Thymus (tissue), 14 donors: ENCODE measurements at places on chromosomes 11 and 22. TPM values are rescaled to one million over a fixed set of nuclear protein-coding genes. Genes with fewer than 3 reads are reported as not detected.

- H3K4me1 ChIP-seq = peaks cover 10% of the 10 kb centered on the region
- H3K4me3 ChIP-seq = peak within 1 kb of the TSS; percentile 59
- DNase-seq = no peak
- peaks cover 20% of the 10 kb centered on the region for H3K36me3 ChIP-seq
- H3K27me3 ChIP-seq = peaks cover 61% of the 10 kb centered on the region
- peak within 1 kb of the TSS; percentile 72 for H3K27ac ChIP-seq
These were observed at the start of gene MDK for GRCh38 chr11:46381048-46381818. TSS of gene MDK (plus strand) at chr11:46381669. CDS start at chr11:46382058, 389 bp downstream.

- peaks cover 23% of the 10 kb centered on the region for H3K4me1 ChIP-seq
- H3K27ac ChIP-seq = no peak overlapping the region
- H3K36me3 ChIP-seq = no peaks in the 10 kb centered on the region
- no peaks in the 10 kb centered on the region for H3K27me3 ChIP-seq
- no peak for DNase-seq
- no peak overlapping the region for H3K4me3 ChIP-seq
These were observed 47.0 kb upstream of the ETS1 start for GRCh38 chr11:128634395-128634794.

DNA sequence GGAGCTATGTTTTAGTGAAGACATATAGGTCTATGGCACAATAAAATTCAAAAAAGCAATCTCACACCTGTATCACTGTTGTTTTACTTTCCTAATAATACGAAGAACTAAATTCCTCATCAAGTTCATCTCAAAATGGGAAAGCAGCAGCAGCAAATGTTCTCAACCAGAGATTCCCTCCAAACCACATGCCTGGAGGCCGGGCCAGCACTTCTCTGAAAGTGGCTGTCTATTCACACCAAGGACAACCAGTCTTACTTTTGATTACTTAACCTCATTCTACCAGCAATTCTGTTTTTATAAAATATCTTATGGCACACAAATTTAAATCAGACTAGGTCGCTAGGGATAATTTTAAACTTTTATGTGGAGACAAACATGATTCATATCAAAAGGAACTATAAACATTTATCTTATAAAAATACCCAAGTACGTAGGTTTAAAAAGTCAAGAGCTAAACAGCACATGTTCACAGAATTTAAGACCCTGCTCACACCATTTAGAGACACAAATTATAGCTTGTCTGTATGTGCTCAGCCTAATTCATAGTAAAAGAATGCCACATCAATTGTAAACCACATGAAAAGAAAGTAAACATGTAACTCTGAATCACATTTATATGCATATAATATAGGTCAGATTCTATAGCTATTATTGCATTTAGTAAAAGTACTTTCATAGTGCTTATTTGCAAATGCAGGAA is 46.1 kb downstream of the RRAS2 start:
- no peaks in the 10 kb centered on the region for H3K27me3 ChIP-seq
- no peak overlapping the region for H3K27ac ChIP-seq

GRCh38 chr11:3626250-3626960 is 15.4 kb downstream of the ART5 start:
- no peaks in the 10 kb centered on the region for H3K27me3 ChIP-seq
- no peak overlapping the region for H3K27ac ChIP-seq
- H3K36me3 ChIP-seq = no peaks in the 10 kb centered on the region
- DNase-seq = no peak
- no peaks in the 10 kb centered on the region for H3K4me1 ChIP-seq

DNA sequence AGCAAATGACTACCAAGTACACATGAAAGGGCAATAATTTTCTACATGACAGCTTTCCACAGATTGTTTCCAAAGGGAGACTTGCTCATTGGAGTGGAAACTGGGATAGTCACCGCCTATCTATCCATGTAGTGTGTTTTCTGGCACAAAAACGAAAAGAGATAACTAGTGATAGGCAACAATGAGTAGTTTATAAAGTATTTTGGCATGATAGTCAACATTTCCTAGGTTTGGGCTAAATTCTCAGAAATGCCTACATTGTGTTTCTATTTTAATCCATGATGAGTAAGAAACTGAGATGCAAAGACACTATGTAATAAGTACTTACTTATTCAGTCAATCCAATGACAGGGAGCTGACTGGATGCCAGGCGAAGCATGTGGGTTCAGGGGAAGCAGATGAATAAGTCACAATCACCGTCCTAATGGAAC is 1129.1 kb downstream of the DLG2 start:
- H3K4me1 ChIP-seq = no peaks in the 10 kb centered on the region
- H3K27me3 ChIP-seq = no peaks in the 10 kb centered on the region
- no peaks in the 10 kb centered on the region for H3K36me3 ChIP-seq

Gene ACAT1
- 29.4 TPM for total RNA-seq

DNA sequence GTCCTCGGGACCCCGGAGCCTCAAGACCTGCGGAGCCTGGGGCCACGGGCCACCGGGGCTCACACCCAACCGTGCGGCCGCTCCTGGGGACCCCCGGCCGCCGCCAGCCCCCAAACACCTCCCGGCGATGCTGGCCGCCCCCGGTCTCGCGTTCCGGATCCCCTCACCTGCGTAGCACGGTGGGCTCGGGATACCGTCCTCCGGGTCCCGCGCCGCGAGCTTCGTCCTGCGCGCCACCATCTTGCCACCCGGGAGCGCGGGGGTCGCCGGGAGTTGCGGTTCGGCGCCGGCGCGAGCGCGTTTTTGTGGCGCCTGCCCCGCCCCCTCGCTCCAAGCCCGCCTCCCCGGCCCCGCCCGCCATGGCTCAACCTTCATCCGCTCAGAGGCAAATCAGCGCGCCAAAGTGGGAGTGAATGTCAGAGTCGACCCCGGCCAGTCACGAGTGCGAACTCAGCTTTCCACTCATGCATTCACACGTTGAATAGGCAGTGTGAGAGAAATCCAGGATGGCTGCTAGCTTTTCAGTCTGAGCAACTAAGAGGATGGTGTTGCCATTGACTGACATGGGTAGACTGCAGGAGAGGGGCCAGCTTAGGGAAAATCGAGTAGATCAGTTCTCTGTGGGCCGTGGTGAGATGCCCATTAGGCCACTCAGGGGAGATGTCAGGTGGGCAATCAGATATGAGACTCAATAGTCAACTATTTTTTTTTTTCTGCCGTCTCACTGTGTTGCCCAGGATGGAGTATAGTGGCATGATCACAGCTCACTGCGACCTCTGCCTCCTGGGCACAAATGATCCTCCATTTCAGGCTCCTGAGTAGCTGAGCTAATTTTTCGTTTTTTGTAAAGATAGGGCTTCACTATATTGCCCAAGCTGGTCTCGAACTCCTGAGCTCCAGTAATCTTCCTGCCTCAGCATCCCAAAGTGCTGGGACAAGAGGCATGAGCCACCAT is 28.3 kb downstream of the SERHL2 start:
- DNase-seq = peak; percentile 80
- H3K36me3 ChIP-seq = peaks cover 53% of the 10 kb centered on the region
- no peak overlapping the region for H3K27ac ChIP-seq
- no peaks in the 10 kb centered on the region for H3K27me3 ChIP-seq

GRCh38 chr11:69078508-69078907 is 29.8 kb downstream of the TPCN2 start:
- peaks cover 21% of the 10 kb centered on the region for H3K36me3 ChIP-seq
- H3K27me3 ChIP-seq = no peaks in the 10 kb centered on the region
- H3K27ac ChIP-seq = no peak overlapping the region
- no peak for DNase-seq

Gene CHRDL2
- not detected for total RNA-seq

- no peaks in the 10 kb centered on the region for H3K27me3 ChIP-seq
- no peak overlapping the region for H3K27ac ChIP-seq
- H3K4me1 ChIP-seq = no peaks in the 10 kb centered on the region
- DNase-seq = peak; percentile 57
- H3K36me3 ChIP-seq = no peaks in the 10 kb centered on the region
- no peak overlapping the region for H3K4me3 ChIP-seq
These were observed 54.3 kb upstream of the USP47 start for GRCh38 chr11:11787305-11788062.

DNA sequence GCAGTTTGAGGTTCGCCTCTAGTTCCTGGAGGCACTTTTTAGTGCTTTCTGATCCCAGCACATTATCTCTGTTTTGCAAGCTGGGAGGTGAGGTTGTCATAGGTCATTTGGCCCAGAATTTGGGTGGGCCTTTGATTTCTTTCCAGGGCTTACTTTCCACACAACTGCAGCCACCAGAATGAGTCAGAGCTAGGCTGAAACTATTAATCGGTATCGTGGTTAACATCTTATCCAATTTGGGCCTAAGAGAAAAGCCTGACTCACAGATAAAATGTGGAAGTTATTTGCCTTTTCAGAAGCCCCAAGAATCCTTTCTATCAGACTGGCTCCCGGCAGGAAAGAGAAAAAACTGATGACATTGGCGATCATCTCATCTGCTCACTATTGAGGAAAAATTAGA is 166.4 kb downstream of the KIRREL3 start:
- no peaks in the 10 kb centered on the region for H3K36me3 ChIP-seq
- no peaks in the 10 kb centered on the region for H3K27me3 ChIP-seq
- H3K27ac ChIP-seq = no peak overlapping the region
- no peak for DNase-seq

DNA sequence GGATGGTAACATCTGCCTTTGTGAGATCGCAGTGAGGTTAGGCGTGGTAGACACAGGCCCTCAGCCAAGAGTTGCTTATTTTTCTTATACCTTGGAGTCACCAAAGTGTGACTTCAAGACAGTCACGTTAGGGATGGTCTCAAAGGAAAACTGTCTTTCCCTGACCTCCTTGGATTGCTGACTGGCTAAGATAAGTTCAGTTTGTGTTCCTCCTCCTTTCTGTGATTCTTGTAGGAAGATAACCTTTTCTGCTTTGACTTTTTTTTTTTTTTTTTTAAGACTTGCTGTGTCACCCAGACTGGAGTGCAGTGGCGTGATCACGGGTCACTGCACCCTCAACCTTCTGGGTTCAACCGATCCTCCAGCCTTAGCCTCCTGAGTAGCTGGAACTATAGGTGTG is 23.1 kb downstream of the TAB1 start:
- no peaks in the 10 kb centered on the region for H3K27me3 ChIP-seq
- peaks cover 70% of the 10 kb centered on the region for H3K36me3 ChIP-seq
- no peaks in the 10 kb centered on the region for H3K4me1 ChIP-seq
- no peak overlapping the region for H3K4me3 ChIP-seq

DNA sequence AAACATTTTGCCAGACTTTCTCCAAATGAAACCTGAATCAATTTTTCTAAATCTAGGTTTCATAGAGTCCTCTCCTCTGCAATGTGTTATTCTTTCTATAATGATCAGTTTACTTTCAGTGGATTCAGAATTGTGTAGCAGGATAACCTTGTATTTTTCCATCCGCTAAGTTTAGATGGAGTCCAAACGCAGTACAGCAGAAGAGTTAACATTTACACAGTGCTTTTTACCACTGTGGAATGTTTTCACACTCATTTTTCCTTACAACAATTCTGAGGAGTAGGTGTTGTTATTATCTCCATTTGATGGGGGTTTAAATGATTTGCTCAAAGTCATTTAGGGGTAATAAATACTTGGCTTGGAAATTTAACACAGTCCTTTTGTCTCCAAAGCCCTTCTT is 9.6 kb downstream of the RAG1 start:
- peak overlapping the region; percentile 69 for H3K4me3 ChIP-seq
- H3K4me1 ChIP-seq = peaks cover 35% of the 10 kb centered on the region
- no peaks in the 10 kb centered on the region for H3K27me3 ChIP-seq

- H3K4me3 ChIP-seq = no peak overlapping the region
- DNase-seq = no peak
- no peaks in the 10 kb centered on the region for H3K4me1 ChIP-seq
- H3K27me3 ChIP-seq = no peaks in the 10 kb centered on the region
These were observed 10.8 kb downstream of the LIN7C start for GRCh38 chr11:27495710-27496300.

GRCh38 chr22:23838681-23839468 is at the start of gene DERL3:
TSS of gene DERL3 (minus strand) at chr22:23839006. CDS start at chr22:23838987, 19 bp downstream.
- DNase-seq = peak; percentile 87
- no peaks in the 10 kb centered on the region for H3K27me3 ChIP-seq

DNA sequence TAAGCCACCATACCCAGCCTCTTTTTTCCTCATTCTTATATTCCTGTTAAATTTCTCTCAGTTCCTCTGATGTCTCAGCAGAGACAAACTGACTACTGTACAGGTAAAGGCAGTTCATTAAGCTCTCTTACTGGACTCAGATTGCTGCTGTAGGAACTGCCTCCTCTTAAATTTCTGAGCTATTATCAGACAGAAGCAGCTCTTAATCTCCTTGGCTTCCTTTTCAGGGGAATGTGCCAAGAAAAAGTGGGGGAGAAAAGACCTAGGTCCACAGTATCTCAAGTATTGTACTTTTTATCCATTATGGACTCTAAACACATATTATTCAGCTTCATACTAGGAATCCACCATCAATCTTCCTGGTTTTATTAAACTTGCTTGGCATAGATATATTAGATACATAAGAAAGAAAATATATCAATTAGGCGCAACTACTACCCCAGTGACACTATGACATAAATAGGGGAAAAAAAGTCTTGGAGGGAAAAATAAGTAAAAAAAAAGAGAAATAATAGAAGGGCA is 26.1 kb downstream of the MRTFA start:
- no peak overlapping the region for H3K27ac ChIP-seq
- no peak for DNase-seq
- peaks cover under 1% of the 10 kb centered on the region for H3K4me1 ChIP-seq

Gene OR51I1
- total RNA-seq = not detected

Gene CRYBB3
- 0.09 TPM for total RNA-seq

Gene TEX54
- total RNA-seq = not detected

- no peak for DNase-seq
- H3K36me3 ChIP-seq = no peaks in the 10 kb centered on the region
- H3K4me3 ChIP-seq = no peak overlapping the region
- no peak overlapping the region for H3K27ac ChIP-seq
- no peaks in the 10 kb centered on the region for H3K4me1 ChIP-seq
These were observed 15.5 kb downstream of the ARVCF start for GRCh38 chr22:20001082-20001638.

- DNase-seq = no peak
- no peaks in the 10 kb centered on the region for H3K27me3 ChIP-seq
- peaks cover 14% of the 10 kb centered on the region for H3K4me1 ChIP-seq
- H3K4me3 ChIP-seq = no peak overlapping the region
- no peaks in the 10 kb centered on the region for H3K36me3 ChIP-seq
These were observed 28.6 kb downstream of the LIF start for GRCh38 chr22:30217698-30218560.

Gene MS4A1
- 27.5 TPM for total RNA-seq

Gene RFPL3
- not detected for total RNA-seq

DNA sequence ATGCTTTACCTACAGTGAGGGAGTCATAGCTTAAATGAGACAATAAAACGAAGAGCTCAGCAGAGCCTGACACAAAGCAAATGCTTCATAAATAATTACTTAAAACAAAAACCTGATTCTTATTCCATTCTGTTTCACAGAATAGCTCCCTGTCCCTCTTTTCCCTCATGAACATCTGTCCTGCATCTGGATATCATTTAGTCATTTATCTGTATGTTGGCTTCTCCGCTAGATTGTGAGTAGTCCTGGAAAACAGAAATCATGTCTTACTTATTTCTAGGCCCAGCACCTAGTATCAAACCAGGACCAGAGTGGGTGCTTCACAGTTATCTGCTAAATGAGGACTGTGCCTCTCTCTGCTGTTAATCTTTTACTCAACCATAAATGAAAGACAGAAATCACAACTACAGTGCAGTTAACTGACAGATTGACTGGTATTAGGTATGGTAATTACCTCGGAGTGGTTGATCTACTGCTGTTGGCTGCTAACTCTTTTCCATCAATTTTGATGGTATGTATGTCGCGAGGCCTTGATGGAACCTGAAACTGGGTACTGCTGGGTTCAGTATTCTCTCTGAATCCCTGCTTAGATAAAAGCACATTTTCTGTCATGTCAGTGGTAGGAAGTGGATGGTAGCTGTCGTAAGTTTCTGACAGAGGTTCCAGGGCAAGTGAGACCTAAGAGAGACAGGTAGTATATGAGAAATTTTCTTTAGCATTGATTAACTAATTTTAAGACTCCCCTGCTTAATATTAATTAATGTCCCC is 31.5 kb downstream of the C2CD3 start:
- H3K27me3 ChIP-seq = no peaks in the 10 kb centered on the region
- peaks cover 37% of the 10 kb centered on the region for H3K36me3 ChIP-seq
- DNase-seq = no peak
- no peak overlapping the region for H3K27ac ChIP-seq
- H3K4me3 ChIP-seq = no peak overlapping the region
- H3K4me1 ChIP-seq = no peaks in the 10 kb centered on the region

Gene RAG2
- total RNA-seq = 195 TPM
